Substantia nigra (tissue), 51 donors: ENCODE measurements at places on chromosomes 12 and 14.

DNA sequence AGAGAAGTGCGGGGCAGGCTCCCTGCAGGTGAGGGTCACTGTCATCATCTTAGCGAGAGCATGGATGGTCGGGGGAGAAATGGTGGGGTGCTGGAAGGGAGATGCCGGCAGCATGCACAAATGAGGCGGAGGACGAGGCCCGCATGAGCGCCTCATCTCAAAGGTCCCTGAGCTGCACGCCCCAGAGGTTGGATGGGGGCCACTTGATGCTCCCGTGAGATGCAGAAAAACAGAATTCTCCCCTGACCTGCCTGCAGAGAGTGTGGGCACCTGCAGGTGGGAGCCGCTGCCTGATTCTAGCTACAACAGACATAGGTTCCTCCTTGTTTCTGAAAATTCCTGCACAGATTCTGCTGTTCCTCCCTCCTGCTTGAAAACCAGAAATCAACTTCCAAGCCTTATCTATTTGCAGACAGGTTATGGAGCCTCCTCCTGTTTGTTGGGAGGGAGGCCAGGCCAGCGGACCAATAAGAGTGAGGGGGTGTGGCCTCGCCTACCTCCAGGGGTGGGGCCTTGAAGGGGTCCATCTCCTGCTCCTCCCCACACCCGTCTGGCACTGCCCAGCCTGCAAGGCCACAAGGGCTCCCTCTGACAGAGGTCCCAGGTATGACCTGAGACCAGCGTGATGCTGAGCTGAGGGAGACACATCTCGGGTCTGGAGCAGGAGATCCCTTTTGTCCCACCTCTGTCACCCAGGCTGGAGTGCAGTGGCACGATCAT lies 67.2 kb downstream of the KDM2B start:
- no peak for DNase-seq

GRCh38 chr14:20661197-20661596 lies 19.7 kb upstream of the OR6S1 start:
- no peak for DNase-seq

- DNase-seq, result no peak
Measured at GRCh38 chr12:64752833-64753238, 6.4 kb downstream of the GNS start.

GRCh38 chr12:75657831-75658230 lies 146.4 kb upstream of the KRR1 start:
- no peak for DNase-seq
